Mesenteric fat pad (tissue), 1 donor: ENCODE measurements at places on chromosomes 7 and 10. TPM values are rescaled to one million over a fixed set of nuclear protein-coding genes. Genes with fewer than 3 reads are reported as not detected.

GRCh38 chr7:158414002-158414401 is 173.6 kb downstream of the PTPRN2 start:
- DNase-seq = peak; percentile 45

- no peak for DNase-seq
These were observed 1.4 kb downstream of the TCERG1L start for GRCh38 chr10:131310142-131310541.

DNA sequence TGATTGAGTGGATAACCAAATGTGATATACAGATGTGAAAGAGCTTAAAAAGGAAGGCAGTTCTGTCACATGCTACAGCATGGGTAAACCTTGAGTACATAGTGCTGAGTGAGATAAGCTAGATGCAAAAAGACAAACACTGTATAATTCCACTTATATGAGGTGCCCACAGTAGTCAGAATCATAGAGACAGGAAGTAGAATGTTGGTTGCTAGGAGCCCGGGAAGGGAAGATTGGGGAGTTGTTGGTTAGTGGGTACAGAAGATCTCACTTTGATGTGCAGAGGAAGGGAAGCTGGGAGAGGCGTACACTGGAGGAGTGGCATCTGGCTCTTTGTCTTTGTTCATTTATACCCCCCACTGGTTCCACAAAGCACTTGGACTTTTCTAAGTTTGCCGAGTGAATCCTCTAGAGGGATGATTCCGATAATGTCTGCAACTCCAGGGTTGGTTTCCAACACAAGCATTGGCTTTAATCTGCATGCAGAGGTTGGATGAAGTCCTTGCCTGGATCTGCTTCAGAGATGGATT is 39.5 kb downstream of the TSPAN14 start:
- DNase-seq = no peak

GRCh38 chr10:7541137-7542087 is 125.4 kb downstream of the ITIH5 start:
- DNase-seq = no peak

- peak; percentile 41 for DNase-seq
These were observed 100.8 kb downstream of the DNAJB6 start for GRCh38 chr7:157437519-157438061.

Gene NODAL
- not detected for total RNA-seq

DNA sequence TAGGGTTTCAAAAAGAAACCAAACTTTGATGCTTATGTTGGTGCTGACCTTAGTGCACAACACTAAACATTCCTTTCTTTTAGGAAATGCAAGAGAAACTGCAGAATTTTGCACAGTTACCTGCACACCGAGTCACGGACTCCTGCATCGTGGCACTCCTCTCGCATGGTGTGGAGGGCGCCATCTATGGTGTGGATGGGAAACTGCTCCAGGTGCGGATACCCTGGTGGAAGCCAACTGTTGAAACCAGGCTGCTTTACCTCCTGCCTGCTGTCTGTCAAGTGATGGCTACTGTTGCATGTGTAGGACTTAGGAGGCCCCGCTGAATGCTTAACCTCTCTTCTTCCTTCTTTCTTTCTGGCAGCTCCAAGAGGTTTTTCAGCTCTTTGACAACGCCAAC is 11.7 kb downstream of the CASP2 start:
- DNase-seq = no peak

Gene CELF2
- total RNA-seq = 93.9 TPM

Gene AGAP9
- total RNA-seq = 4.7 TPM

Gene GARIN1A
- total RNA-seq = 10.2 TPM

Gene JAZF1
- total RNA-seq = 27.7 TPM
